ENCODE measurements at places on chromosomes 13 and 19. TPM values are rescaled to one million over a fixed set of nuclear protein-coding genes. Genes with fewer than 3 reads are reported as not detected.

GRCh38 chr19:48448563-48448962, 2.8 kb downstream of the GRWD1 start:
- H3K36me3 ChIP-seq = peaks cover 38% of the 10 kb centered on the region
- H3K4me3 ChIP-seq = no peak overlapping the region
- H3K27me3 ChIP-seq = peaks cover 12% of the 10 kb centered on the region
- H3K27ac ChIP-seq = no peak overlapping the region
- DNase-seq = no peak

DNA sequence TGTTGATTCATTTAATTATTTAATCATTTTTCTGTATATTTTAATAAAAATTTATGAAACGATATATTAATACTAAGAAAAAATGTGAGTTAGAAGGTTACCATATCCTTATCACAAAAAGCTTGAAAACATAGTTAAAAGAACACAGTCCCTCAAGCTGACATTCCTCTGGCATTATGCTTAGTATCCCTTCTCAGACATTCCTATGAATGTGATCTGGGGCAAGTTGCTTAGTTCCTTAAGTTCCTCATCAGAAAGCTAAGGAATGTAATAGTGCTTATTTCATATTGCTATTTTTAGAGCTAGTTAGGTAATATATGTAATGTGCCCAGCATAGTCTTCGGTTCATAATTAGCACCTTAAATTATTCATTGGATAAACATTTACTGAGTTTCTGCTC, 122.8 kb downstream of the MTUS2 start:
- H3K4me1 ChIP-seq = no peaks in the 10 kb centered on the region
- no peak for DNase-seq
- no peaks in the 10 kb centered on the region for H3K36me3 ChIP-seq
- H3K4me3 ChIP-seq = no peak overlapping the region

DNA sequence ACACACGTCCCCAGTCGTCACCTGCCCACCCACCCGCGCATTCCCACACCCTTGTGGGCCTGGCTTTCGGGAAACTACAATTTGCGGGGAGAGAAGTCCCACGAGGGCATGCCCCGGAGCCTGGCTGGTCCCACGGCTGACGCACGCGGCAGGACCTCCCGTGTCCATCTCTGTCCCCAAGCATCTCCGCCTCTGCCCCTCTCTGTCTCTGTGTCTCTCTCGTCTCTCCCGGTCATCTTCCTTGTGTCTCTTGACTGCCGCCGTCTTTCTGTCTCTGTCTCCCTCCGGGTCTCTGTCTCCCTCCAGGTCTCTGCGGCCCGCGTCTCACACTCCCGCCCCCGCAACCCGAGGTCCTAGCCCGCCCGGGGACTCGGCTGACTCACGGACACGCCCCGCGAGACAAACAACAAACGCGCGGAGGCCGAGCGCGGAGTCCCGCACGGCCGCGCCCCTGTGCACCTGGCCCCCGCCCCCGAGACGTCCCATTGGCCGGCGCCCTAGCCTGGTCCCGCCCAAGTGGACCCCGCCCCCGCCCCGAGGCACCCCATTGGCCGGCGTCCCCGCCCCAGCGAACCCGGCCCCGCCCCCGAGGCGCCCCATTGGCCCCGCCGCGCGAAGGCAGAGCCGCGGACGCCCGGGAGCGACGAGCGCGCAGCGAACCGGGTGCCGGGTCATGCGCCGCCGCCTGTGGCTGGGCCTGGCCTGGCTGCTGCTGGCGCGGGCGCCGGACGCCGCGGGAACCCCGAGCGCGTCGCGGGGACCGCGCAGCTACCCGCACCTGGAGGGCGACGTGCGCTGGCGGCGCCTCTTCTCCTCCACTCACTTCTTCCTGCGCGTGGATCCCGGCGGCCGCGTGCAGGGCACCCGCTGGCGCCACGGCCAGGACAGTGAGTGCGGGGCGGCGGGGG, at the start of gene FGF22:
TSS of gene FGF22 (plus strand) at position 627 of the 908 bp plus-strand sequence. CDS start at position 674, 47 bp downstream.
- peak within 1 kb of the TSS; percentile 68 for H3K4me3 ChIP-seq
- H3K27ac ChIP-seq = no peak within 1 kb of the TSS
- H3K27me3 ChIP-seq = no peaks in the 10 kb centered on the region
- no peaks in the 10 kb centered on the region for H3K36me3 ChIP-seq
- H3K4me1 ChIP-seq = peaks cover 4% of the 10 kb centered on the region
- no peak for DNase-seq

DNA sequence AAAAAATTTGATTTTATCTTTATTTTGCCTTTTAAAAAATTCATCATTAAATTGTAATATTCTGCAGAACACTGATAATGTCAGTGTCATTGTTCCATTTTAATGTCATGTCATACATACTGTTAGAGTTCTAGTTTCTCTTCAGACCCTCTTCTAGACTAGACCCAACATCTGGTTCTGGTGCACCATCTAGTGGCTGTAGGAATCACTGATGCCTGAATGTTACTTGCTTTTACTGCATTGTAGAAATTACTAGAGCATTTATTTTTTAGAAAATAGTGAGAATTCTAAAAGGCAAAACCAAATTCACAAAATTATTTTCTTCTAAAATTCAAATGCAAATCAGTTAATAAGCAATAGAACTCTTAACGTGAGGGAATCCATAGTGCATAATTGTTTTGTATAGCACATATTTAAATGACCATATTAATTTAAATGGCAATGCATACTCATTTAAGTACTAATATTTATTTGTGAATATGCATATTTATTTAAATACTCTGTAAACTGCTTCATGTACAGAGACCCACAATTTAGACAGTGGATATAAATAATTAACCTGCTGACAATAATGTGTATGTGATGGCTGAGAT, 425.7 kb downstream of the KLF12 start:
- H3K27me3 ChIP-seq = no peaks in the 10 kb centered on the region
- no peak for DNase-seq

The DMKN gene
- 238 TPM for polyA plus RNA-seq
